ENCODE measurements at places on chromosomes 12 and 14. TPM values are rescaled to one million over a fixed set of nuclear protein-coding genes. Genes with fewer than 3 reads are reported as not detected.

Gene RAPGEF3
- total RNA-seq: 4.7 TPM

Gene RPS26
- 35.4 TPM for total RNA-seq

Gene ASCL4
- total RNA-seq: not detected

Gene KICS2
- 14.9 TPM for total RNA-seq

Gene XPOT
- 145 TPM for total RNA-seq

Gene MSI1
- total RNA-seq: 0.07 TPM

DNA sequence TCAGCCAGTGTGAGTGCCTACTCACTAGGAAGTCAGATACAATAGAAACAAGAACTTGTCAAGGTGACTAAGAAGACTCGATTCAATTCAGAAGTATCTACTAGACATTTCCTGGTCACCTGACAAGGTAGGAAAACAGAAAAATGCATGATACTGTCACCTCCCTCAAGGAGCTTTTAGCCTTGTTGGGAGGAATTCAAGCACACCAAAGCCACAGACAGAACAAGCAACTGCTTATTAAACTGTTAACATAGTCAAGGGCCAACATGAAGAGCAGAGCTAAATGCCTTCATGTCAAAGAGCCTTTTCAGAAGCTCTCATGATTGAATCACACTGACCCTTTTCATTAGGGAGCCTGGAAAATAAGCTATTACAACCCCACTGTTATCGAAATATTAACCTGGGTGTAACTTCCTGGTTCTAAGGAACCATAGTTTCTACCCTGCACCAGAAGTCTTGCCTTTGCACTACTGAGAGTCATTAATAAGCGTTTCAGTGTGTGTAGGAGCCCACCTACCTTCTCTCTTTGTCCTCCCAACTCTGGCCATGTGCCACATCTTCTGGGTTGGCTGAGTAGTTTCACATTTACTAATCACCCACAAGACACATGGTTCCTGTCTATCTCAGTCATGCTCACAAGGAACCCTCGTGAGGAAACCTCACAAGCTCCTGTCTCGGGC lies 31.0 kb upstream of the LGALS3 start:
- peak overlapping the region; percentile 70 for H3K27ac ChIP-seq
- peak; percentile 42 for DNase-seq
- no peaks in the 10 kb centered on the region for H3K27me3 ChIP-seq
- H3K36me3 ChIP-seq: no peaks in the 10 kb centered on the region
- H3K4me3 ChIP-seq: peak overlapping the region; percentile 2

- no peak for DNase-seq
- peaks cover 21% of the 10 kb centered on the region for H3K27me3 ChIP-seq
- H3K4me3 ChIP-seq: no peak overlapping the region
- H3K4me1 ChIP-seq: no peaks in the 10 kb centered on the region
- H3K27ac ChIP-seq: no peak overlapping the region
These were observed 73.0 kb downstream of the IQSEC3 start for GRCh38 chr12:139585-139984.

DNA sequence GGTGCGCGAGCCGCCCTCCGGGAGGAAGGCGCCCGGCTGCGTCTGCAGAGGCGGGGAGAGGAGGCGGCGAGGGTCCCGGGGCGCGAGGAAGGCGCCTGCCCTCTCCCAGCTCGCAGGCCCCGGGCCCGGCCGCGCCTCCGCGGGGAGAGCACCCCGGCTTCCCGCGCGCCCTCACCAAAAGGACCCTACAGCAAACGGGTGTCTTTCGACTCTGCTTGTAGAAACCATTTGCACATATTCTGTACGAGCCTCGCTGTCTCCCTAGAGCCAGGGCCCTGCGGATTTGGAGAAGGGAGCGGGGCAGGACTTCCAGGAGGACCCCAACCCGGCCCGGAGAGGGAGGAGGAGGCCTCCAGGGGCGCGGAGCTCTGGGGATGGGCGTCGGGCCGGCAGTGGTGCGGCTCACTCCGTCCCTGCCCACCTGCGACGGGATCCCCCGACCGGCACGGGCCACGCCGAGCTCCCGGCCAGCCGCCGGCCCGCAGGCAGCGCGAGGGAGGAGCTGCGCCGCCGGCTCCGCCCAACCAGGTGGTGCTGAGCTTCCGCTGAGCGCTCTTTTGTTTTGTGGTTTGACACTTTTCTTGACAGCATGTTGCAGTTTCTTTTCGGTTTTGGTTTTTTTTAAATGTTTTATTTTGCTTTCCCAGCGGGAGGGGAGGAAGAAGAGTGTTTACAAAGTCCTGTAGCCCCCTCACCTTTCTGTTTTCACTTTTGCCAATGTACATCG lies 103.3 kb upstream of the FKBP4 start:
- peaks cover 3% of the 10 kb centered on the region for H3K36me3 ChIP-seq
- peaks cover 14% of the 10 kb centered on the region for H3K27me3 ChIP-seq
- peak; percentile 57 for DNase-seq
- H3K4me3 ChIP-seq: peak overlapping the region; percentile 86
- H3K4me1 ChIP-seq: peaks cover 39% of the 10 kb centered on the region
- peak overlapping the region; percentile 86 for H3K27ac ChIP-seq

DNA sequence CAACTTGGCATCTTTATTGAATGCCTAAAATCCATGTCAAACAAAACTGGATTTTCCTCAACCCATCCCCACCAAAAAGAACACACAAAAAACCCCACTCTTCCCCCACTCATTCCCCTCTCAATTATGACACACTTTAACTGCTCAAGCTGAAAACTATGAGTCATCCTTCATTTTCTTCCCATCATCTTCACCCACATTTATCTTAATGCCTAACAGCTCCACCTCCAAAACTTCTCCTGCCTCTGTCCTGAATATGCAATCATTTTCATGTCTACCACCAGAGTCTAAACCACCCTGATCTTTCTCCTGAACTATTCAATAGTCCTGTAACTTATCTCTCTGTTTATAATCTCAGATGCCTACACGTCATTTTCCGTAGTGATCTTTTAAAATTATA lies 239.7 kb downstream of the BCAT1 start:
- H3K36me3 ChIP-seq: no peaks in the 10 kb centered on the region
- DNase-seq: no peak
- H3K4me3 ChIP-seq: no peak overlapping the region
- H3K4me1 ChIP-seq: peaks cover 20% of the 10 kb centered on the region

DNA sequence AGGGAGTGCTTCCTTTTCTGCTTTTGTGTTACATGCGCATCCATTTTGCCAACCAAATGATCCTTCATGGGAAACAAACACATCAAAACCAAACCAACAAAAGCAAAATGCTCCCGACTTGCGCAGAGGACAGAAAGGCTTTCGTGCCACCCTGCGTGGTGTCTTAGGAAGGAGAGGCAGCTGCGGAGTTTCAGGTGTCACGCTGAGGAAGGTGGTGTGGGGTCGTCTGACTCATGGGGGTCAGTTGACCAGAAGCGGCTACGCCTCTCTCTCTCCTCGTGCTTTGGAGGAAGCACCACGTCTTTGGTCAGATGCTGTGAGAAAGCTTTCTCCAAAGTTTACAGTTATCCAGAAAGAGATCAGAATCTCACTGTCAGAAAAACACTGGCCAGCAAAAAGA lies 7.9 kb downstream of the EMP1 start:
- H3K36me3 ChIP-seq: peaks cover 1% of the 10 kb centered on the region
- H3K4me1 ChIP-seq: peaks cover 55% of the 10 kb centered on the region
- H3K27me3 ChIP-seq: peaks cover 18% of the 10 kb centered on the region
- peak overlapping the region; percentile 4 for H3K27ac ChIP-seq

GRCh38 chr12:132094269-132094891 lies 49.7 kb downstream of the DDX51 start:
- H3K27ac ChIP-seq: no peak overlapping the region
- no peaks in the 10 kb centered on the region for H3K27me3 ChIP-seq
- H3K4me1 ChIP-seq: peaks cover 7% of the 10 kb centered on the region
- H3K4me3 ChIP-seq: no peak overlapping the region
- no peak for DNase-seq

- peaks cover 52% of the 10 kb centered on the region for H3K4me1 ChIP-seq
- H3K4me3 ChIP-seq: peak overlapping the region; percentile 84
- no peaks in the 10 kb centered on the region for H3K27me3 ChIP-seq
- peak overlapping the region; percentile 92 for H3K27ac ChIP-seq
- H3K36me3 ChIP-seq: no peaks in the 10 kb centered on the region
These were observed 226.9 kb upstream of the CRY1 start for GRCh38 chr12:107320033-107320928.

- peak within 1 kb of the TSS; percentile 73 for H3K4me3 ChIP-seq
- H3K27ac ChIP-seq: peak within 1 kb of the TSS; percentile 80
- peak; percentile 19 for DNase-seq
- H3K4me1 ChIP-seq: peaks cover 27% of the 10 kb centered on the region
- peaks cover 33% of the 10 kb centered on the region for H3K27me3 ChIP-seq
- peaks cover 33% of the 10 kb centered on the region for H3K36me3 ChIP-seq
These were observed at the start of gene DDN for GRCh38 chr12:48999371-49000131. Gene DDN (minus strand): TSS chr12:48999375. CDS start chr12:48999287, 88 bp downstream.

DNA sequence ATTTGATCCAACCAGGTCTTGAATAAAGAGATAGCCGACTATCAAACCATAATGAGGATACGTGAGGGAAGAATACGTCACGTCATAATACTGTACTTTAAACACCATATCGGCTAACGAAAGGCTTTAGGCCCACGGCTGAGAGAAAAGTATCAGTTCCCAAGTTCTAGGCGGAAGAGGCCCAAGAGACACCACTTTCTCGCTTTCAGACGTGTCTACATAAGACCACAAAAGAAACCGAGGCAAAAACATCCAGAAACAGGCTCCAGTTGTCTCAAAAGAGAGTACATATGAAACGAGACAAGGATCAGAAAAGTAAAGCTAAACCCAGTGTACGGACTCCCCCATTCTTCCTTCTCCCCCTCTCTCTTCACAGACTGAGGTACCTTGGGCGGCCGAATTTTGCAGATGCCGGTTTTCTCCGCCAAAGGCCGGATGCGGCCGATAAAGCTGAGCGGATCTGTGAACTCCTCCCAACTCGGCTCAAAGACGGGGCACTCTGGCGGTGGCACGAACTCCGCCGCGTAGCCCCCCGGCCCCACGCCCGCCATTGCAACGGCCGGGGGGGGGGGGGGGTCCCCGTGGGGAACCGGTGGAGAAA lies 479 bp downstream of the KDM5A start:
- H3K4me1 ChIP-seq: peaks cover 34% of the 10 kb centered on the region
- no peaks in the 10 kb centered on the region for H3K27me3 ChIP-seq
- peak; percentile 48 for DNase-seq
- peaks cover 33% of the 10 kb centered on the region for H3K36me3 ChIP-seq

DNA sequence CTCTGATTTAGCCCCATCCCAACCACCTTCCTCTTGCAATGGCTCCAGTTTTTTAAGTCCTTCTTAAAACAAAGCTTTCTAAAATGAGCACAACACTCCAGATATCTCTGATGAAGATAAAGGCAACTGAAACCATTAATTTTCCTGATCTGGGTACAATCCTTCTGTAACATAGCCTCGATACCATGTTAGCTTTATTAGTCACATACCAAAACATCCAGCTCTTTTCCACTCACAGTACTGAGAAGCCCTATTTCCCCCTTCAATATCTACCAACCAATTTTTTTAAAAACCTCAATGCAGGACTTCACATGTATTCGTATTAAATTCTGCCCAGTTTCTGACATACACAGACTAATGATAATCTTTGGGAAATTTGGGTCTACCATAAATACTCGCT lies 105.9 kb downstream of the MED13L start:
- peak overlapping the region; percentile 88 for H3K27ac ChIP-seq
- no peaks in the 10 kb centered on the region for H3K27me3 ChIP-seq
- H3K4me3 ChIP-seq: peak overlapping the region; percentile 70
- peaks cover 5% of the 10 kb centered on the region for H3K36me3 ChIP-seq
- peaks cover 44% of the 10 kb centered on the region for H3K4me1 ChIP-seq
- DNase-seq: no peak

DNA sequence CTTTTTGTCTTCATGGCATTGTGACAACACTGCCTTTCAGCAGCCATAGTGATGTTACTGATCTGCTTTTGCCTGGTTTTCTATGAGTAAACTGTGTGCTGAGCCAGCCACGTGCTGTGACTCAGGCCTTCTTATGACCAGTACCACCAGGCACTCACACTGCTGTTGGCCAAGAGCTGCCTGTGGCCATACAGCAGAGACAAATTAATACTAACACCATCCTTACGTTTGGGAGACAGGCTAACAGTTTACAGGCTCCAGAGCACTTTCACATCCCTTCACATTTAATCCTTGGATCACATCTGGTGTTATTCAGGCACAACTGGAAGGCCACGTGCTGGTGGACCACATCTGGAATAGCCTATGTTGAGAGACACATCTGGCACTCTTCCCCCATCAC lies 377.9 kb downstream of the CCDC91 start:
- no peak for DNase-seq

- DNase-seq: no peak
- H3K27me3 ChIP-seq: no peaks in the 10 kb centered on the region
- H3K27ac ChIP-seq: no peak overlapping the region
- H3K4me1 ChIP-seq: no peaks in the 10 kb centered on the region
- no peak overlapping the region for H3K4me3 ChIP-seq
- H3K36me3 ChIP-seq: no peaks in the 10 kb centered on the region
These were observed 216.1 kb downstream of the NUAK1 start for GRCh38 chr12:105922670-105923102.

DNA sequence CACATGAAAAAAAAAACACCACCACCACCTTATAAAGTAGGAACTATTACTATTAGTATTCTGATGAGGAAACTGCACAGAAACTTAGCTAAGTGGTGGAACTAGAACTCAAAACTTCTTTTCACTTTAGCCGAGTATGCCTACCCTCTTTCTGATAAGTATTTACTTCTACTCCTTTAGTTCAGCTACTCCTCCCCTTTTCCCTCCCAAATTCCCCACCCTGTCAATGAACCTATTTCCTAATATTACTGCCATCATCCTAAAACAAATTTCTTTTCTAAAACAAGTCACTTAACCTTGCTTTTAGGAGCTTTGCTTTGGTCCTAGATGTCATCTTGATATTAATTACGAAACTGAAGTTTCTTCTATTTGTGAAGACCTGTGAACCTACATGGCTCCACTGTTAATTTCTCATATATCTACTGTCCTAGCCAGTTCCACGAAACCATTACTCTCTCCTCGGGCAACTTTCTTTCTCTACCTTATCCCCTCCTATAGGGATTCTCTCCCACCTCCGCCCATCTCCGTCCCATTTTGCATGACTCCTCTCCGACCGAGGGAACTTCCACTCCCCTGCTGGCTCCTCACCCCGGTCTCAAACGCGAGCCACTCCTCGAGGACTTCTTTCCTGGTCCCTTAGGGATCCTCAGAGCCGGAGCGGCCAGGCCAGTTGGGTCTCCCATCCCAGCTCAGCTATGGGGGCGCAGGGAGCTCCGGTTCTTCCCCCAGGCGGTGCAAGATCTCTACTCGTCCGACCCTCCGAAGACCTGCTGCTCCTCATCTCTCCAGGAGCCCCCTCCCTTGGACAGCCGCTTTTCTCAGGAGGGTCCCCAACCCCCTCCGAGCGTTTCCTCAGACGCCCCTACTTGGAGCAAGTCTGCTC lies 1.1 kb downstream of the NUMB start:
- H3K4me1 ChIP-seq: peaks cover 59% of the 10 kb centered on the region
- H3K27ac ChIP-seq: peak overlapping the region; percentile 88

DNA sequence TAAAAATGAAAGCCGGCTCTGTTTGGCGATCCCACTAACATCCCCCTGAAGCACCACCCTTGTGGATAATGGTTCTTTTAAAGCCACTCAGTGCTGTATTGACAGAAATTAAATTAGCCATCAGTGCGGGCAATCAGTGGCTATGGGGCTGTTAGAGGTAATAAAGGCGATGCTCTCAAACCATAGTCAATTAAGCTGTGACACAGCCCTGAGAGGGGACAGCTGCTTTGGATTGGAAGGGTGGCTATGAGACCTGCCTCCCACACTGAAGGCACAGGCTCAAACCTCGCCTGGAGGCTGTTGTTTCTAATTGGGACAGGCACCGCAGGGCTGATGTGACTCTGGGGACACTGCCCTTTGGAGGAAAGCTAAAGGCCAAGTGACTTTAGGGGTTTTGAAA lies 562.2 kb downstream of the VRK1 start:
- H3K4me1 ChIP-seq: no peaks in the 10 kb centered on the region
- H3K36me3 ChIP-seq: no peaks in the 10 kb centered on the region
- H3K27ac ChIP-seq: no peak overlapping the region
- no peak for DNase-seq
- H3K27me3 ChIP-seq: peaks cover 4% of the 10 kb centered on the region
